ENCODE measurements at places on chromosomes 3 and 15.

DNA sequence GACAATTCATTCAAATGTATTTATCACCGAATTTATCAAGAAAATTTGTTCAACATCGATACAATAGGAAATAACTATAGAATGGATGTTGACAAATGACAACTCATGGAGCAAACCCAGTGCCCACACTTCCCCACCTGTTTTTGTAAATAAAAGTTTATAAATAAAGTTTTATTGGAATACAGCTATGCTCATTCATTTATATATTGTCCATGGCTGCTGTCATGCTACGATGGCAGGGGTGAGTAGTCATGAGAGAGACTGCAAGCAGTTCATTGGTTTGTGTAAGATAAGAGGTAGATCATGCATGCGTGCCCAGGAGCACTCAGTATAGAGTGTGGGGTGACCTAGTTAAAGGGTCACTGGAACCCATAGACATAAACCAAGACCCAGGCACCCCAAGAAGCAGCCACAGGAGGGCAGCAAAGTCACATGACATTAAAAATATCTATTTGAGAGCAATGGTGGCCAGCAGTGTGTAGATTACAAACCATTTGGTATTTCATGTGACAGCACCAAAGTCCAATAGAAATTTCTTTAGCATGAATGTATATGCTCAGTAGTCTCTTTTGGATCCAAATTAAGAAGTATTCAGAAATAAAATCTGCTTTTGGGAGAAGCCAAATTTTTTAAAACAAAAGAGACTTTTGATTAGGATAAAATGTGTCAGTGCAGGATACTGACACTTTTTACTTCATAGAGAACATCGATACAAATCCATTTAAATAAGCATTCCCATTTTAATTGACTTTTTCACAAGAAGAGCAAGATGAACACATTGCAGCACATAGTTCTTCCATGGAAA, 794.8 kb downstream of the MCTP2 start:
- peak; percentile 70 for DNase-seq

- no peak for DNase-seq
Measured at GRCh38 chr3:135134684-135135075, 339.6 kb downstream of the EPHB1 start.

DNA sequence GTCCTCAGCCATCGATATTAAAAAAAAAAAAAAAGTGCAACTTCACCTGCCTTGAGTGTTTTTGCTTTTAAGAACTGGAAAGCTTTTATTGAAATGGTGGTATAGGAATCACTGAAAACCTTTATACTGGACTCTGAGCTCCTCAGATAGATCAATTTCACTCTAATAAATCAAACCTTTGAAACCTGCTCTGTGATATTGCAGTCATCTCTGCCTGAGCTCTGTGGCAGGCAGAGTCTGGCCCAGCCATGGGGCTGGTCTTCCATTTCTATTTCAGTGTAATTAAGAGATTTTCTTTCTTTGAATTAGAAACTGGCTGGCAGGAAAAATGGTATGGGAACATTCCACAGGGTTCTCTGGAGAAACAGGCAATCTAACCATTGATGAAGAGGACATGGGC, 762.5 kb downstream of the AGBL1 start:
- no peak for DNase-seq

DNA sequence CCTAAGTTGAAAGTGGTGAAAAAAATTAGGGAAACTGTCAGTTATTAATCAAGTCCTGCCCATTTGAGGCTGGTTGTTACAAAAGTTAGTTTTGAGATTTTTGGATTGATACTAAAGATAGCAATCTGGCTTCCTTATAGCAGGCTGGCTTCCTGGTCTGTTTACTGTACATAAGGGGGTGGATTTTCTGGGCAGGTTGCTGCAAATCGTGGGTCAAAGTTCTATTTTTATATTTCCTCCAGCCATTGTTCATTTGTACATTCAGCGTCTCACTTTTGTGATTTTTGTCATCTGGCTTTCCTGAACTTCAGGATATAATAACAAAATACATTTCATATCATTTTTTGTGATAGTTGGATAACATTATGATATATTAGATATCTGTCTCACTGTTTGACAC, 49.5 kb downstream of the CLDN1 start:
- no peak for DNase-seq

- no peak for DNase-seq
Measured at GRCh38 chr15:87949151-87949574, 307.4 kb downstream of the NTRK3 start.

DNA sequence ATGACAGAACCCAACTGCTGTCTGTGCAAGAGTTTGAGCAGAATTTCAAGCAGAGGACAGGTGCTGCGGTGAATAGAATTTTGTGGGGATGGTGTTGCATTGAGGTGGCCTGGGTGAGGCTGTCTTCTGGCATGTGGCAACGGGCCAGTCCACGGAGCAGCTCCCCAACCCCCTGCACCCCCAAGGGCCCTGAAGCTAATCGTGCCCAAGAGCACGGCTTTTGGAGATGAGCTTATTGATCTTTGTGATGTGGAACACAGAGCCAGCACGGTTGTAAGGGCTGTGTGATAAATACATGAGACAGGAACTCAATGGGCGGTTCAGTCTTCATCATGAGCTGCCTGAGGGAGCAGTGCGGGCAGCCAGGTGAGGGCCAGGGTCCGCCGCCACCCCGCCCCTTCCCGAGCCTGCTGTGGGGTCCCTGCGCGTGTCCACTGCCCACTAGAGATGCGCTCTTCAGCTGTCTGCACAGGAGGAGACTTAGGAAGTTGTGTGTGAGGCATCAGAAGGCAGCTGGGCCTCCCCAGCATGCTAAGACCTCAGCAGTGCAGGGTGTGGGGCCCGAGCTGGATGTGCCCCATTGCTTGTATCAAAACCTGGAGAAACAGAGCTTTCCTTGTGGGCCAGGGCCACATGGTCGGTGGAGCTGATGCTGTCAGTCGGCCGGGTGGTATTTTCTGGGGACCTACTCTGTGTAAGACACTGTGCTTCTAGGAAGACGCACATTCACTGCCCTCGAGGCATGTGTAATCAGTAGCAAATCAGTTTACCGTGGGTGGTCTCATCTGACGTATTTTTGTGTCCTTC, 90.5 kb downstream of the CHRNA7 start:
- DNase-seq, result no peak

- DNase-seq, result no peak
Measured at GRCh38 chr15:62857411-62857853, 185.1 kb upstream of the TPM1 start.

GRCh38 chr3:152943645-152944044, 108.7 kb downstream of the P2RY1 start:
- DNase-seq, result no peak

- peak; percentile 57 for DNase-seq
Measured at GRCh38 chr3:134333522-134334181, 40.6 kb downstream of the AMOTL2 start.

- no peak for DNase-seq
Measured at GRCh38 chr15:55969582-55969981, 23.8 kb downstream of the NEDD4 start.

GRCh38 chr3:155550391-155550790, 194.5 kb downstream of the PLCH1 start:
- no peak for DNase-seq

DNA sequence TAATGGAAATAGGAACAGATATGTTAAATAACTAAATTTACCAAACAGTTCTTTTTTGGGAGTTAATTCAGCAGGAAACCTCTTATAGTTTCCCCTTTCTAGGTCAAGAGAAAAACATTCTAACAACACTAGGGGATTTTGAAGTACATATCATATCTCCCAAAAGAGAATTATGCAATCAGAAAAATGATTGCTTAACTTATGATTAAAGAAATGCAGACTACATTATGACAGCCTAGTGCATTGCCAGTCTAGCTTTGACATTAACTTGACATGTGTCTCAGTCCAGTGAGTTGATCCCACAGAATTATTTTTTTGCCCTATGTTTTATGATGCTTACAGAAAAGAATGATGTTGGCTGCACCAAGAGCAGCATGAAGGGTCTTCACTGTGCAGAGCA, 31.7 kb upstream of the NPHP3 start:
- DNase-seq, result no peak

GRCh38 chr15:63379492-63380150, 2.0 kb downstream of the CA12 start:
- no peak for DNase-seq

GRCh38 chr15:52441841-52442240, 86.8 kb downstream of the MYO5A start:
- no peak for DNase-seq

GRCh38 chr3:134239538-134239937, 11.1 kb downstream of the RYK start:
- no peak for DNase-seq

DNA sequence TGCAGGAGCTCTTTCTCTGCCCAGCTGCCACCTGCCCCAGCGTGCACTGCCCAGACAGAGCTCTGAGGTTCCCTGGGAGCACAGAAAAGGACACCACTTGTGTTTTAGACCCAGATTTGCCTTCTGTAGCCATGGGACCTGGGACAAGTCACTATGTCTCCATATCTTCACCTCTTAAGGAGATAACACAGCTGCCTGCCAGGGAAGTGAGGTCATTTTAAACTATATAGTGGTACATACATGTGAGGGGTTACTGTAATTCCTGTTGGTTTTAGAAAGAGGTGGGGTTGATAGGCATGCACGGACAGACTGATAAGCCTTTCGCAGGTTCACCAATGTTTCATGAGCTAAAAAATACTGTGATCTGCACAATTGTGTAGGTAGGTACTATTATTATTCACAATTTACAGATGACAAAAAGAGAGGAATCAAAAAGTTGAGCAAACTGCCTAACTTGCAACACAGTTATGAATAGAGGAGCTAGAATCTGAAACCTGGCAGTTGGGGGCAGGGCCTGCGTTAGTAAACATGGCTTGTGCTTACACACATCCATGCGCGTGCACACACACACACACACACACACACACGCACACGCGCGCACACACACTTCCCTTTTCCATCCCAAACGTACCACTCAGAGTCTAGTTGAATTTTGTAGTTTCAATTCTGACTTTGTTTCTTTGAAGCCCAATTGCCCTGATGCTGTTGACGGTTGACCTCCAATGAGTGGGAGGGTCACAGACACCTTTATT, 193.6 kb downstream of the FAM43A start:
- no peak for DNase-seq

- DNase-seq, result no peak
Measured at GRCh38 chr15:33788906-33789540, 179.3 kb upstream of the CHRM5 start.

GRCh38 chr3:194042927-194043326, 93.0 kb upstream of the HES1 start:
- peak; percentile 38 for DNase-seq

DNA sequence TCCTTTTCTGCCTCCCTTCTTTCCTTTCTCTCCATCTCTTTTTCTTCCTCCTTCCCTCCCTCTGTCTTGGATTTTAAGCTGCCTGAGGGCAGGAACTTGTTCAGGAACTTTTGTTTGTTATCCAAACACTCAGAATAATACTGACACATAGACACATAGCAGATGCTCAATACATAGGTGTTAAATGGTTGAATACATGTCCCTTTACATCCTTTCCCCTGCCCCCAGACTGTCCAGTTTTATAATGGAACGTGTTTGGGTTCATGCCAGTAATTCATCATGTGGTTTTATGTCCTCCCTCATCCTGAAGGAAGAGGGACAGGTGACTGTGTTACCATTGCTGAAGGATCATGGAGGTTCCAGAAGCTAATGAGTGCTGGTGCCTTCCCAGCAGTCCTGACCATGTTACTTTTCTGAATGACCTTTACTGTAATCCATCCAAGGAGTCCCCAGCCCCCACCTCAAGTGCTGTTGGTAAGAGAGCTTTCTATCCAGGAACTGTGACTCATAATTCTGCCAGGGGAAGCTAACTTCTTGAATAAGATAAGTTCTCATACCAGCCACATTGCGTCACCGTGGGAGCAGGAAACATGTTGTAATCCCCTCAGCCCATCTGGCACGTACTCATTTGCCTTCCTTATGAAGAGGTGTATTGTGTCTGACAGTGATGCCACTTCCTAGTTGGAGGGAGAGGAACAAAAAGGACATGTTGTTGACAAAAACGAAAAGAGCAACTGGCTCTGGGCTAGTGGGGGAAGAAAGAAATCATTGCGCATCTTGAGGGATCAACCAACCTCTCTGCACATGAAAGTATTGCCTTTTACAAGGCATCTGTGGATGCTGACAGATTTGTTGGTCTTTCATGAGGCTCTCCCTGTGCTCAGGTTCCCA, 52.4 kb downstream of the IL1RAP start:
- DNase-seq, result peak; percentile 50

DNA sequence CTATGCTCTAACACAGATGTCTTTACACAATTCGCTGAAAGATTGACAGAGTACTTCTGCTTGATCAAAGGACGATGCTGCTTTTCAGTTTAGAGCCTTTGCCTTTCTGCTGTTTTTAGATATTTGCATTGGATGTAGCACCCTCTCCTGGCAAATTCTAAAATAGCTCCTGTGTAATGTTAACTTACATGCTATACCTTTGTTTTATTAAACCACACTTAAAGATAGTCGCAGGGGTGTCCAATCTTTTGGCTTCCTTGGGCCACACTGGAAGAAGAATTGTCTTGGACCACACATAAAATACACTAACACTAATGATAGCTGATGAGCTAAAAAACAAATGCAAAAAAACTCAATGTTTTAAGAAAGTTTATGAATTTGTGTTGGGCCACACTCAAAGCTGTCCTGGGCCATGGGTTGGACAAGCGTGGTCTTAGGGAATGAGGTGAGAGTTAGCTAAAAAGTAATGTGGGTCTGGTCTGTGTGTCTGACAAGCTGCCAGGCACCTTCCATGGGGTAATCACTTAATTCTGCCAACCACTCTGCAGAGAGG, 62.9 kb downstream of the ATG7 start:
- DNase-seq, result peak; percentile 82

- DNase-seq, result no peak
Measured at GRCh38 chr3:16908016-16908807, 23.5 kb downstream of the PLCL2 start.

DNA sequence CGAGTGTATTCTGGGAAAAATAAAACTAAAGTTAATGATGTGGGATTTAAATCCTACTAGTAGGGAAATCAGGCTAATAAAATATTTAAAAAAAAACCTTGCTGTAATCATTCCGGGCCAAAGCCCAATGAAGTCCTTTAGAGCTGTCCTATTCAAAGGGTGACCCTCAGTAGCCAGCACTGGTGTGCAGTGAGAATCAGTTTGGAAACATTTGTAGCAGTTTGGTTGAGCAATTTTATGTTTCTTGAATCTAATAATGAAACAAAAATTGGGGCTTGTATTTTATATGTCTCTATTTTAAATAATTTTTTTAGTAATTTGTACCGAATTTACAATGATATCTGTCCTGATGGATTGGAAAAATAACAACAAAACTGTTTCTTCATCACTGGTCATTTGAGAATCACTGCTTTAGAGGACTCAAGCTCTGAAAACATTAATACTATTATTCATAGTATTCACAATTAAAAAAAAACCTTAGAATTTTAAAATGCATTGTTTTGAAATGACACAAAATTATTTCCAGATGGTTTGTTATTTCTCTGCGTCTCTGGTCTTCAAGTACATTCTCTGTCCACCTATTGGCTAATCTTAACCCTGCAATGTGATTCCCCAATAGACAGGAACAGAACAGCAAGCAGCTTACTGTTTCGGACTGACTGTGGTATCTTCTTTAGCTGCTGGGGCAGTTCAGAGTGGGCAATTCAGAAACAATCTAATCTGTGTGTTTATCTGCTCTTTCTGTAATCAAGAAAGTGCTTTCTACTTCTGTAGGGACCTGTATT, 71.2 kb downstream of the OTOL1 start:
- no peak for DNase-seq

- peak; percentile 35 for DNase-seq
Measured at GRCh38 chr3:71051893-71052687, 531.4 kb downstream of the FOXP1 start.

GRCh38 chr3:17709236-17709810, 33.1 kb downstream of the TBC1D5 start:
- DNase-seq, result no peak

GRCh38 chr3:106119614-106120082, 250.8 kb upstream of the CBLB start:
- no peak for DNase-seq

All from eye (tissue), 1 donor.